SJCRH30 (cell line): ENCODE measurements at places on chromosomes 7 and 10.

GRCh38 chr10:69335063-69335587 lies 56.8 kb downstream of the HK1 start:
- DNase-seq: no peak

DNA sequence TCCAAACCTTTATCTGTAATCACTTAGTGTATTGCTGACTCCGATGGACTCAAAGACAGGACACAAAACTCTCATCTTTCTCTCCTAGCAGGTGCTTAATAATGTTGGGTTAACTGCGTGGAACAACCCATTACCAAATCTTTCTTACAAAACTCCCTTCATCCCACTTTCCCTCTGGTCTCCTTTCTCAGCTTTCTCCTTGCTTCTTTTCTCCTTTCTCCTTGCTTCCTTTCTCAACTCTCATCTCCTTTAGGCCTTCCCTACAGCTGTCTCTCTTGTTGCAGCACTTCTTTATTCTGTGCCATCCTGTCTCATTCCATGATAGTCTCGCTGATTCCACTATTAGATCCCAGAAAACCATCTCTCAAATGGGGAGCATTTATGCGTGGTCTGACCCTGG lies 67.5 kb downstream of the TNS3 start:
- no peak for DNase-seq

GRCh38 chr7:90625562-90625961 lies 29.4 kb downstream of the CDK14 start:
- DNase-seq: peak; percentile 99

GRCh38 chr10:77458986-77459590 lies 178.5 kb downstream of the KCNMA1 start:
- DNase-seq: no peak

- DNase-seq: no peak
Observed at GRCh38 chr7:40701836-40702551, 567.2 kb downstream of the SUGCT start.

DNA sequence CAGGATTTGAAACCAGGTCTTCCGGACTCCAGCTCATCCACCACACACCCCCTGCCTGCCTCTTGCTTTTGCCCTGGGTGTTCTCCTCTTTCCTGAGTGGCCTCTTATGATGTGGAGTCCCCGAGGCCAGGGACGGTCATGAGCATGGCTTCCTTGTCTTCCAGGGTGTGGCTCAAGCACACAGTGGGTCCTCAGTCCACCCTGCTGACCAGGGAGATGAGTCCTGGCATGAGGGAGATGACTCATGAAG lies 32.8 kb downstream of the DNAJB12 start:
- no peak for DNase-seq

DNA sequence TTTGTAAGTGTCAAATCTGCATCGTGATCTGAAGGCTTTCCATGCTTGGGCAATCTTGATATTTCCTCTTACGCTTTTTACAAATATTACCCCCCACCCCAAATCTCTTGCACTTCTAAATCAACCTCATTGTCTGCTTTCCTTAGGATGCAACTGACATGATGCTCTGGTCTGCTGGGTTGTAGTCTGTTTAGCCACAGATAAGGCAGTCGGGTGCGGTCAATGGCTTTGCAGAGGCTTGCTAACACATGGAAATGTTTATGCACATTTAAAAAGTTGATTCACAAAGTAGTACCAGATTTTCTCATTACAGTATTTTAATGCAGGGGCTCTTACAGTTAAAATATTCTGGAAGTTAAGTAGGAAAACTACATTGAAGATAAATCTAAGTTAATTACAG lies 172.5 kb downstream of the BAMBI start:
- no peak for DNase-seq

- no peak for DNase-seq
Observed at GRCh38 chr7:83111391-83111790, 51.3 kb downstream of the PCLO start.

GRCh38 chr10:130470973-130471372 lies 334.8 kb downstream of the GLRX3 start:
- DNase-seq: no peak

DNA sequence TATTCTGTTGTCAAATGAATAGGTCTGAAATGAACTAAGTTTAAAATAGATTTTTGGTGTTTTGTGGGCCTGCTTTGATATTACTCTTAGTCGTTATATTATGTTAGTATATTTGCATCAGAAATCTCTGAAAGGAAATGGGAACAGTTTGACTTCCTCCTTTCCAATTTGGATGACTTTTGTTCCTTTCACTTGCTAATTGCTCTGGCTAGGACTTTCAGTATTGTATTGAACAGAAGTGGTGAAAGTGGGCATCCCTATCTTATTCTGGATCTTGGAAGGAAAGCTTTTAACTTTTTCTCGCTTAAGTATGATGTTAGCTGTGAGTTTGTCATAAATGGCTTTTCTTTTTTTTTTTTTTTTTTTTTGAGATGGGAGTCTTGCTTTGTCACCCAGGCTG lies 273.6 kb upstream of the DKK1 start:
- DNase-seq: no peak

GRCh38 chr7:117312593-117313580 lies 10.0 kb downstream of the WNT2 start:
- DNase-seq: no peak

GRCh38 chr10:108249940-108250339 lies 1085.4 kb upstream of the SORCS1 start:
- DNase-seq: peak; percentile 11

DNA sequence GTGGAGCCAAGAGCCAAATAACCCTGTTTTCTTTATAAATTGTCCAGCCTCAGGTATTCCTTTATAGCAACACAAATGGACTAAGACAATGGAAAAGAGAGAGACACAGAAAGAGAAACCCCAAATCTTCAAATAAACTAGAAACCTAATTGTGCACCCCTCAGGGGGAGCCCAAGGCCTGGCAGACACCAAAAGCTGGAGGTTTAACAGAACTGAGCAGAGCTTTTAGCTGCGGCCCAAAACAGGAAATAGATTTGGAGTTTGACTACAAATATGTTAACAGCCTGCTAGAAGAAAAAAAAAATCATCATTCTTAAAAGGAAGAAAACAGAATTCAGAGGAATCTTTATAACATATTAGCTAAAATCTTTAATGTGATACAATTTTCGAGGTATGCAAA lies 1135.0 kb downstream of the GATA3 start:
- no peak for DNase-seq

DNA sequence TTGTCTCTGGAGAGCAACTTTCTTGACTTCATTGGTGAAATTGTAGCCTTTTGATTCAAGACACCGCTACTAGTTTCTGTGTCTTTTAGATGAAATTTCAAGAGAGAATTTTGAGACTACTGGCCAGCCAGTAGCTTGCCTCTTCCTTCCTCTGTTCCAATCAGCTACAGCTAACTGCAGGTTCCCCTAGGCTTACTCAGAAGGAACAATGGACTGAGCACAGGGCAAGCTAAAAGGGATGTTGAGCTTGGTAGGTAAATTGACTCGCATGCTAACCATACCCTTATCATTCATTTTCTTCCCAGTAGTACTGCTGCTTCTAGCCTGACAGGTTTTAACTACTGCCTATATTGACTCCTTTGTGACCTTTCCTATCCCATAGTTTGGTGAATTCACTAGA lies 81.1 kb downstream of the RUNDC3B start:
- no peak for DNase-seq

DNA sequence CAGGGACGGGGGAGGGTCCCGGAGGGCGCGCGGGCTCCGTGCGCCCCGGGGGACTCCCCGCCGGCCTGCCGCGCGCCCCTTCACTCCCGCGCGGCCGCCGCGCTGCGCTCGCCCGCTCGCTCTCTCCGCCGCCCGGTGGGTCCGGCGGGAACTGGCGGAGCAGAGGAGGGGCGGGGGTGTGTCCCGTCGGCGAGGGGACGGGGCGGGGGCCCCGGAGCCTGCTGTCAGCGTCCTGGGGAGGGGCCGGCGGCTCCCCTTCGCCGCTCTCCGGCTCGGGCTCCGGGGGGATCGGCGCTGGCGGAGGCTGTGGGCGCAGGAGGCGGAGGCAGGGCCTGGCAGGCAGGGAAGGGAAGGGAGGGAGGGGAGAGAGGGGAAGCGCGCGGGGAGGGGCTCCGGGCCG lies at the start of gene SH3PXD2A:
Gene SH3PXD2A (minus strand): TSS at position 153 of the 400 bp plus-strand sequence. CDS start 310 bp downstream, outside the sequence.
- DNase-seq: peak; percentile 62

- no peak for DNase-seq
Observed at GRCh38 chr10:120177330-120177729, 279.7 kb upstream of the PLPP4 start.

- no peak for DNase-seq
Observed at GRCh38 chr10:102608487-102608886, 35.8 kb upstream of the TRIM8 start.

DNA sequence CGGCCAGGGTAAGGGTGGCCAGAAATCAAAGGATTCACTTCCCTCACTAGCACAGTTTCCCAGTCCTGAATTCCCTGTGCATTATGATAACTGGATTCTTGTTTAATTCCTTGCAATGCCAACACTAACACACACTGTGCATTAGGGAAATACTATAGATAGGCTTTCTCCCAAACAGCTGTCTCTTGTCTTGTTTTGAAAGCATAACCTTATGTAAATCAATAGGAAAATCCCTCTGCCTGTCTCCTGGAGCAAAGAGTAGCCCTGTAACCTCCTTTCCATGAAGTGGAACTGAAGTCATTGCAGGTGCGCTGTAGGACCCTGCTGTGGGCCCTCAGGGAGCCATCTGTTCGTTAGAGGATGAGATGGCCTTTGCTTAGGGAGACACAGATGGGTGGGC lies 82.8 kb upstream of the FAM171A1 start:
- no peak for DNase-seq

DNA sequence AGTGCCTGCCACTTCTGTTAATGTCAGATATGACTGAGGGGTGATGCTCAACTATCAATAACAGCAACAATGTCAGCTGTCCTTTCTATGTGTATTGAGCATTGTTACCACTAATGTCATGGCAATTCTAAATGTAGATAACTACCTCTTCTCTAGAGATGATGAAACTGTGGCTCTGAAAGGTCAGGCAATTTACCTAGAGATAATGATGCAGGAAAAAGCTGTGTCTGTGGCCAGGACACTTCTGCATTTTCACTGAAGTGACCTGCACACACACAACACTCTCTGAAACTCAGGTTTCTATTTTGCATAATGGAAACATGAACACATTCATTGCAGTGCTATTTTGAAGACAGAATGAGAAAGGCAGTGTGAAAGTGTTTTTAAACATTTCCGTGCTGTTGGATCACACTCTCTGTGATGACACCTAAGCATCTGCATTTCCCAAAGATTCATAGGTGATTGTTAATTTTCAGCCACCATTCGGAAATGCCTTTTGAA lies 148.2 kb downstream of the KCND2 start:
- DNase-seq: no peak

- DNase-seq: peak; percentile 22
Observed at GRCh38 chr10:129023082-129023481, 444.0 kb upstream of the MGMT start.

GRCh38 chr7:116548506-116548905 lies 23.7 kb downstream of the CAV1 start:
- no peak for DNase-seq

DNA sequence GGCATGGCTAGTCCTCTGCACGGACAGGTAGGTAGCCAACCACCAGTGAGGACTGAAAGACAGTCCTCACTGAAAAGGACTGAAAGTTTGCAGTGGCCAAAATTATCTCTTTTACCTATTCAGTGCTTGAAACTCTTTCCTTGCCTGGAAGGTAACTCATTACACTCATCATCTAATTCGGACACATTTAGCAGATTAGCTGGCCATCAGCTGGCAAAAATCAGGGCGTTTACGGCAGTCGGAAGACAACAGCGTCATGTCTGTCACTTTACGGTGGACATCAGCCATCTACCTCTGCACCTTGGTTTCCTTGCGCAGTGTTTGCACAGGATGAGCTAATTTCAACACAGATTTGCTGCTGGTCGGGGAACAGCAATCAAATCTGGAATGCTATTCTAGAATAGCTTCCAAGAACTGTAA lies 740 bp downstream of the ANXA7 start:
- DNase-seq: peak; percentile 70
